ENCODE measurements at places on chromosomes 12 and 14.

- DNase-seq, result peak; percentile 81
Observed at GRCh38 chr12:114668151-114668885, 15.7 kb downstream of the TBX3 start.

- DNase-seq, result peak; percentile 14
Observed at GRCh38 chr12:77615332-77615731, 215.4 kb upstream of the NAV3 start.

DNA sequence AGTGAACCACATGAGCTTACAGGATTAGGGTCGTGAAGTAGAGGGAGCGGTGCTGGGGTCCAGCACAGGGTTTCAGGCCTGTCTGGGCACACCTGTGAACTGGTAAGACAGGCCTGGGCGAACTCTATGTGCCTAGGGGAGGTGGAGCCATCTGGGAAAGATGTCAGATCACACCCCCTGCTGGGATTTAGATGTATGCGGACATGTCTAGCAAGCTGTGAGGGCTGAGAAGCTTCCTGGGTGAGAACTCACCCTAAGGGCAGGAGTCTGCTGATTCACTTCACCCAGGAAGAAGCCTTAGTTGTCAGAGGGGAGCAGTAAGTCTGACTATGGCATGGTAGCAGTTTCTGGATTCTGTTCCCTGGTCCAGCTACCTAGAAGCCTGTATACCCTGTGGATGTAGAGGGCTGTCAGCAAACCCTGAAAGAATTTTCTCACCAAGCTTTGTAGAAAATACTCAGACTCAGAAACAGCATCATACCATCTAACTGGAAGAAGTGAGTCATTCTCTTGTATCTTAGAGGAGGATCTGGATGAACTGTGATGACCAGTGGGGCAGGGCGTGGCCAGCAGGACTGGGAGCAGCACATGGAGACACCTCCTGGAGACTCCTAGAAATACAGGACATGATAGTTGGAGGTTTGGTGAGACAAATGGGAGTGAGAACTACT is 11.2 kb upstream of the PYGL start:
- peak; percentile 40 for DNase-seq

GRCh38 chr12:15754233-15754632 is 35.0 kb downstream of the EPS8 start:
- DNase-seq, result no peak

DNA sequence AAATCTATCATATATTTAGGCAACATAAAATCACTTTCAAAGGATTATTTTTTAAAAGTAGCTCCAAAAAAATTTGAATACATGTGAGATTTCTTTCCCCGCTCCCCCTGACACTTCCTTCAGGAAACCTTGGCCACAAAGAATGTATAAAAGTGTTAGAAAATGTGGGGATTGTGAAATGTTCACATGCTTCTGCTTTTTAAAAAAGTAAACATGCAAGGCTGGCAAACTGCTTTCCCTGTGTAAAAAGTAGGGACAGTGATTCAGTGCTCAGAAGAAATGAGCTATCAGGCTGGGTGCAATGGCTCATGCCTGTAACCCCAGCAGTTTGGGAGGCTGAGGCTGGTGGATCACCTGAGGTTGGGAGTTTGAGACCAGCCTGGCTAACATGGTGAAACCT is 26.6 kb downstream of the MBIP start:
- DNase-seq, result no peak

GRCh38 chr12:32116897-32117296 is 10.2 kb downstream of the BICD1 start:
- no peak for DNase-seq
